Type B pancreatic cell (in vitro differentiated cells): ENCODE measurements at places on chromosomes 5 and 9.

- no peak for DNase-seq
These were observed 63.2 kb upstream of the CTXN3 start for GRCh38 chr5:127585661-127586060.

- DNase-seq: no peak
These were observed 5.3 kb downstream of the RAB14 start for GRCh38 chr9:121196389-121196788.

DNA sequence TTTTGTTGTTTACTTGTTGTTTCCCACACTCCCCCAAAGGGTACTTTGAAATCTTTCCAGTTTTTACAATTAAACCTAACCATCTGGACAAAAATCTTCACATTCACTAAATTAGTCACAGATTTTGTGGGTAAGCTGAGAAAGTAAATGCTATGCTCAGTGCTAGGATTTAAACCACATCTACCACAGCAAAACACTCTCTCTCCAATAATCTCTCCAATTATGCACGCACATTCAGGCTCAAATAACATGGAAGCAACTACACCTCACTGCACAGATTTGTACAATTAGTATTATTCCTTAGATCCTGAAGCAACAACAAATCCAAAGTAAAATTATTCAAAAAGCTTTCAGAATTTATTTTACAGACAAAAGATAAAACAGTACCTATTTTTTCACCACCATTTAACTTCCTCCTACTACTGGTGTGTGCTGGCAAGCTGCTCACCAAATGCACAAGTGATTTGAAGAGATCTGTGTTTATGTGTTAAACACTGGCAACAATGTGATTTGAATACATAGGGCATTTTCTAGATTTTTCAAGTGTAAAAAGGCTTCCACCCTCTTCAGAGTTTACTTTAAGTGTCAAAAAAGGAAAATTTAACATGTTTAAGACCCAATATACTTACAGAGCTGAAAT lies 16.6 kb downstream of the ZNF608 start:
- no peak for DNase-seq

- DNase-seq: no peak
These were observed 147.1 kb downstream of the ENTREP1 start for GRCh38 chr9:69472101-69472620.

GRCh38 chr5:136992796-136993489 lies 506.2 kb downstream of the SPOCK1 start:
- no peak for DNase-seq

- DNase-seq: no peak
These were observed 878 bp upstream of the HMCN2 start for GRCh38 chr9:130264414-130265350.

DNA sequence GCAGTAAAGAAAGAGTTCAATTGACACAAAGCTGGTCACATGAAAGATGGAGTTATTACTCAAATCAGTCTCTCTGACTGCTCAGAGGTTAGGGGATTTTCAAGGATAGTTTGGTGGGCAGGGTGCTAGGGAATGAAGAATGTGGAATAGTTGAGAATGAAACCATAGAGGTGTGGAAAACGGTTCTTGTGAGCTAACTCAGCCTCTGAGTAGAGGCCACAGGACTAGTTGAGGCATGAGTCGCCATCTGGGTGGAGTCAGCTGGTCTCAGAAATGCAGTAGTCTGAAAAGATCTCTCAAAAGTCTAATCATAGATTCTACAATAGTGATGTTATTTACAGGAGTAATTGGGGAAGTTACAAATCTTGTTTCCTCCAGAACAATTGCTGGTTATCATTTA lies 178.9 kb upstream of the SPEF2 start:
- DNase-seq: no peak

GRCh38 chr5:15614679-15615078 lies 114.7 kb downstream of the FBXL7 start:
- DNase-seq: no peak

DNA sequence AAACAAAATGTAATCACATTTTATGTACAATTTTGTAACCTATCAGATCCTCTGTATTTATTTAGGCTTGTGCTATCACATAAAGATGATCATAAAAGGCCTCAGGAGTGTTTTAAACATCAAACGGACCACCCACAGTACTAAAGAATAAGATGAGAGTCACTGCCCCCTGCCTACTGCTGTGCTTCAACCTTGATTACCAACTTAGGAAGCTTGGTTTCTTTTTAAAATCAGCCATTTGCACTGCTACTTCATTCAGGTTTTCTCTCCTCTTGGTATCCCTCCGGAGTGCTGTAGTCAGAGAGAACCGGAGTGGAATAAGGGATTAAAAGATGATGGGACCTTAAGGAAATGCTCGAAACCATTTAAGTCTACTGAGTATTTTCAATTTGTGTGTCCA lies 6.9 kb downstream of the C7 start:
- DNase-seq: no peak
